NCI-H748 treated with DMSO at 0.1 percent for 48 hours (cell line): ENCODE measurements at places on chromosomes 5 and 9.

DNA sequence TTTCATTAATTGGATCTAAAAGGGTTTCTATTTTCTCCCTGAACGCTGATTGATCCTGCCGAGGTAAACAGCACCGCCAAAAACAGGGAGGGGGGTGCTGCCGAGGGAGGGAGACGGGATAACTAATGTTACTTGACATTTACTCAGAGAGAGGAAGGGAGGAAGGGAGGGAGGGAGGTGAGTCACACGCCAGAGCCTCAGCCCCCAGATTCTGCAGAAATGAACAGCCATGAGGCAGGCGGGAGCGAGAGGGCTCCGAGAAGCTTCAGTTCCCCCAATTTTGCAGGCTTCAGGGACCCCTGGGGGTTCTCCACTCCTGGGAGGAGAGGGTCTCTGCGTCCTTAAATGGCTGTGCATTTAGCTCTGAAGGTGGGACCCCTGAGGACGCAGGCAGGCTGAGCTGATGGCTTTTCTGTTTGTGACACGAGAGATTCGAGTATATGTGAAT is 59.1 kb upstream of the IER5L start:
- no peak for DNase-seq

DNA sequence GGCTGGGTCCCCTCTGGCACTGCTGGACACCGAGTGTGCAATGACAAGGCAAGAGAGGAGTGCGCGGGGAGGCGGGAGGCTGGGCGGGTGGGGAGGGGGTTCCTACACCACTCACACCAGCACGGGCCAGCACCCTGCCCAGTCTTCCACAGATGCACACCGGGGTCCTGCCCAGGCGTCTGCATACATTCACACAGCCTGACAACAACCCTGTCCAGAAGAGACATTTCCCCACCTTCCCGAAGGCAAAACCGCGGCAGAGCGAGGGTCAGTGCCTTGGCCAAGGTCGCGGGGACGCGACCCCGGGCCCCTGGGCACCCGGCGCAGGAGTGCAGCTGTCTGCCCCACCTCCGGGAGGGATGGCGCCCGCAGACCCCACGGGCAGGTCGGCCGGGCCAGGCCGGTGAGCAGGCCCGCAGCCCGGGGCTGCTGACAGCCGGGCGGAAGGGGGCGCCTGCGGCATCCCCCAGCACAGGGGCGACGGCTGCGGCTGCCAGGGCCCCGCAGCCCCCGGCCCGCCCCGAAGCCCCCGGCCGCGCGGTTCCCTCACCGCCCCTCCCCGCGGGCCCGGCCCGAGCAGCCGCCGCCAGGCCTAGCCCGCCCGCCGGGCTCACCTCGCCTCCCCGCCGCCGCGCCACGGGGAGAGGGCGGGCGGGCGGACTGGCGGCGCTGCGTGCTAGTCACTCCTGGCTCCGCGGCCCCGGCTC is 496 bp downstream of the MAPK9 start:
- DNase-seq = no peak

GRCh38 chr5:109743770-109744212 is 54.1 kb downstream of the MAN2A1 start:
- DNase-seq = no peak

DNA sequence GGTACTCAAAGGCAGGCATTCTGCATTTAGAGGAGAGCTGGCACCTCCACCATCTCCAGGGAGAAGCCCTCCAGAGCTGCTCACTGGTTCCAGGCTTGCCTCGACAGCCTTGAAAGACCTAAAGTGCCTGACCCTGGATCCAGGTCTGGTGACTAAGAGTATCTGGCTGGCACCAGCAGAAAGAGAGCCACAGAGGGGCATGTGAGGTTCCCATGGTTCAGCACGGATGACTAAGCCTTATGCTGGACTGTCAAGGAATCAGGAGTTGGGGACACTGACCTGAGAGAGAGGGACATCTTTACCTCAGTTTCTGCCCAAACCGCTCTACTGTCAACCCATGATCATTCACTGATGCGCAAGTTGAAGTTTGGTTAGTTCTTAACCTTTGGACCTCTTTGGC is 3.0 kb downstream of the ACTL7A start:
- DNase-seq = no peak

GRCh38 chr9:21558615-21559401 is 76.7 kb upstream of the IFNE start:
- no peak for DNase-seq

DNA sequence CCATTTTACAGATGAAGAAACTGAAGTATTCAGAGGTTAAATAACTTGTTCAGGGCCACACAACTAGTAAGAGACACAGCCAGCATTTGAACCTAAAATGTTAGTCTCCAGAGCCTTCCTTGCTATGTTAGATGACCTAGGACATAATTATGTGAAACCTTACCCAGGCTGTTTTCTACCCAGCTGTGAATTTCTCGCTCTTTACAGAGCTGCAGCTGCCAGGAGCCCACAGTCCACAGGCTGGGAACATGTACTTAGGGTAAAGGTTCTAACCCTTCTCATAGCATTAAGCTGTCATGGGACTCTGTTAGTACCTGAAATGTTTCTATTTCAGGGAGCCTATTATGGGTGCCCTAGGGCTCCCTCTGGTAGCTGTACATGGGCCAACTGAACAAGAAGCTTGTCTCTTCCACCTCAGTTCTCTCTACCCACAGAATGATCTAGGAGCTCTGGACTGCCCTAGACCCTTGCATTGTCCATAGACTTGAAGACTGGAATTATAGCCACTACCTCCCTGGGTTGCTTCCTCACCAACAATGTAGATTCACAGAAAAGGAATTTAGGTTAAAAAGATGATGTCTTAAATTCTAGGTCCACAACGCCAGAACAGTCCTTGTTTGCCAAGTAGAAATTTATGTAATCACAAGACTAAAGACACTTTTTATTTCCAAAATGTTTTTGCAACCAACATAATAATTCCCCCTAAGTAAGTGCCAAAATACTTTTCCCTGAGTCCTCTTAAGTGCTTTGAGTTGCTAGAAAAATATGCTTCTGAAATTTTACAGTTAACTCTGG is 262.9 kb downstream of the PIK3R1 start:
- no peak for DNase-seq

DNA sequence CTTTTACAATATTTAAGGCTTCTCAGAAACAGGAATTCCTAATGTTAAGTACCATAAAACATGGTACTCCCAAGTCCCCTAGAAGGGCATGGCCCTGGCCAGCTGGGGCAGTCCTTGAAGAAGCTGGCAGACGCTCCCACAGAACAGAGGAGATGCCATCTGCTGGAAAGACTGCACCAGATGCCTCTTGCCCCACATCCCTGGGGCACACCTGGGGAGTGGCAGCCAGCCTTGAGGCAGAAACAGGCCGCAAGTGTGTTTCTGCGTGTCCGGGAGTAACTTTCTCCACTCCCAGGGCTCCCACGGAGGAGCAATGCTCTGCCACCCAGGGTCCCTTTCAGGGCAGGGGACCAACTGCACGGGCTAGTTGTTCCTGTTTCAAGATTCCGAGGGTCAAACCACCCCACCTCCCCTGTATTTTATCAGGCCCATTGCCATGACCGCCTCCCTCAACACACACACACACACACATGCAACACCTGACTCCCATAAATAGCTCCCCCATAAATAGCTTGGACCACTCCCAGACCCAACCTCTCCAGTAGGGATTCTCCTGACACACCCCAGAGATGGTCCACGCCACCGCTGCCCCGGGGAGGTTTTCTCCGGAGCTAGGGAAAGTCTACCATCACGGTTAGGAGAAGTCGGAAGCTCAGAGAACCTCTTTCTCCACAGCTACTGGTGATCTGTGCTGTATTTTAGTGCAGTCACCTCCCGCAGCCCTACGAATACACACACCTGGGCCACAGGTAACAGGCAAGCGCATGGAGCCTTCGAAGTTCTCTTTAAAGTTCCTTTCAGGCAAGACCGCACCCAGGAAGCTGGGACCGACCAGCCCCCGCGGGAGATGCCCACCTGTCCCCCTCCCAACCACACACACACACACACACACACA is 1.5 kb downstream of the SPOCK1 start:
- DNase-seq = peak; percentile 3

DNA sequence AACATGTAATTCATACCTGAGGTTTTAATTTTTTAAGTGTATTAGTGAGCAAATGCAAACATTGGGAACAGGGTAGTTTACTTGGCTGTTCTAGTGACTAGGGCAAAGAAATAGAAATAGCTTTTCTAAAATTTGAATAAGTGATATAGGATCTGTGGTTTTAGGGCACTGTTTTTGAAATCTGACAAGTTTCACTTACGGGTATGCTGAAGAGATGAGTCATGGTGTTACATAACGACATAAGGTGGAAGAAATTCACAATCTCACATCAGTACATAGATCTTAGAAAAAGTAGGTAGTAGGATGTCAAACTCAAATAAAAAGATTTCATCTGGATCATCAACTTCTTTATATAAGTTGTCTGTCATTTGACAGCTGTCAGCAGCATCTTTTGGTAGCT is 772.3 kb downstream of the MAT2B start:
- no peak for DNase-seq

DNA sequence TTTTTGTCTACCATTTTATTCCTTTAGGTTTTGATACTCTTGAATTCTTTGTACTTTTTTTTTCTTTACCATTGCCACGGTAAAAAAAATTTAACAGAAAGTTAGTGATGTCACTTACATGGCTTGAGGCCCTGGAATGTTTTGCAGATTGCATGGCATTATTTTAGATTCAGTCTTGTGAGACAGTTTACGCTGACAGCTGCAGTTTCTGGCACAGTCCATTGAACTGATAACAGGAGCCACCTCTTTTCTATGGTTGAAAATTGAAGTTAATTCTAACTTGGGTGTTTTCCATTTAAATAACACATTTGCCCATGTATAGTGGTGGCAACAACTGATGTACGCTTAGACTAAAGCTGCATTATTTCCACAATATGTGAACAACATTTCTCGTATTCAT is 1028.5 kb downstream of the CDH18 start:
- DNase-seq = no peak

- no peak for DNase-seq
Measured at GRCh38 chr9:110180511-110181434, 27.2 kb downstream of the C9orf152 start.

DNA sequence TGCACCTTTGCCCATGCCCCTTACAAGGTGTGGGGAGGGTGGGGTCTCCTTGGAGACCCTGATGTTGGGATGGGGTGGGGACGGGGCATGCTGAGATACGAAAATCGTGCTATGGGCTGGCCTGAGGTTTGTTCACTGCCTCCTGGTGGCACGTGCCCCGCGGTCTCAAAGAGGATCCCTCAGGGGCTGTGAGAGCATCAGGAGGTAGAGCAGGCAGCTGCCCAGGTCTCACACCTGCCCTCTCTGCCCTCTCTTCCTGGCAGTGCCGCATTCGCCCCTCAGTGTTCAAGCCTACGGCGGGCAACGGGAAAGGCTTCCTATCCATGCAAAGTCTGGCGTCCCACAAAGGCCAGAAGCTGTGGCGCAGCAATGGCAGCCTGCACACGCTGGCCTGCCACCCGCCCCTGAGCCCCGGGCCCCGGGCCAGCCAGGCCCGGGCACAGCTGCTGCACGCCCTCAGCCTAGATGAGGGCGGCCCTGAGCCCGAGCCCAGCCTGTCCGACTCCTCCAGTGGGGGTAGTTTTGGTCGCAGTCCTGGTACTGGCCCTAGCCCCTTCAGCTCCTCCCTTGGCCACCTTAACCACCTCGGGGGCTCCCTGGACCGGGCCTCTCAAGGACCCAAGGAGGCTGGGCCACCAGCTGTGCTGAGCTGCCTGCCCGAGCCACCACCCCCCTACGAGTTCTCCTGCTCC is 6.7 kb downstream of the N4BP3 start:
- DNase-seq = no peak

DNA sequence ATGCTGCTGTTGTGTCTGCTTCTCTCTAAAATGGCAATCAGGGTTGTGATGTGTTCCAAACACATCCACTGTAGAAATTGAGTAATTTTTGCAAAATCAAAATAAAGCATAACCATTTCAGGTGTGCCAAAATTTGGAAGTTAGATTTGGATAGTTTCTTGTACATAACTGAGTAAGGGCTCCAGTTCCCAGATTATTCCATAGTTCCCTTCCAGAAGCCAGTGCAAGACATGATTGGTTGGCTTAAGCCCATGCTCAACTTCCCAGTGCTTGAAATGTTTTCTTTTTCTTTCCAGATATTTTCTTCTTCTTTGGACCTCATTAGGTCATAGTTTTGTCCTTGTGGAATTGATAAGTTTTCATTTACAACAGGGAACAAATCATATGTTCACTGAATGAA is 64.2 kb downstream of the SNCAIP start:
- no peak for DNase-seq

- no peak for DNase-seq
Measured at GRCh38 chr5:137179203-137179602, 319.9 kb downstream of the SPOCK1 start.

GRCh38 chr9:91577633-91578061 is 154.0 kb upstream of the NFIL3 start:
- DNase-seq = no peak

DNA sequence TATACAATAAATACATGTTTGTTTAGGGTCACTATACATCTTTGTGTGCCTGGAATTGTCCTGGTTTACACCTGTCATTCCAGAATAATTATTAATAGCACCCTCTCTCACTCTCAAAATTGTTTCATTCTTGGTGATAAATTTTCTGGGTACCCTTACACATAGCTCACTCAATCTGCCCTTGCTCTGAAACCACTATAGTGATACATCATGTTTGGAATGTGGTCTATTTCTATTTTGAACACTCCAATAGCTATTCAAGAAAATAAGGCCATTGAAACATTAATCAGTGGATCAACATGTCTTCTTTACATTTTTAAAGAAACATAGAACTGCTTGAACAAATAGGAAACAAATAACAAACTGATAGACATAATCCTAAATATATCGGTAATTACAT is 158.7 kb downstream of the ARRDC3 start:
- DNase-seq = no peak

- DNase-seq = peak; percentile 78
Measured at GRCh38 chr9:101311758-101312420, 72.9 kb downstream of the BAAT start.

GRCh38 chr9:105309531-105309931 is 65.1 kb downstream of the SLC44A1 start:
- peak; percentile 76 for DNase-seq

GRCh38 chr9:113910036-113910639 is 34.0 kb downstream of the ZNF618 start:
- DNase-seq = peak; percentile 91

DNA sequence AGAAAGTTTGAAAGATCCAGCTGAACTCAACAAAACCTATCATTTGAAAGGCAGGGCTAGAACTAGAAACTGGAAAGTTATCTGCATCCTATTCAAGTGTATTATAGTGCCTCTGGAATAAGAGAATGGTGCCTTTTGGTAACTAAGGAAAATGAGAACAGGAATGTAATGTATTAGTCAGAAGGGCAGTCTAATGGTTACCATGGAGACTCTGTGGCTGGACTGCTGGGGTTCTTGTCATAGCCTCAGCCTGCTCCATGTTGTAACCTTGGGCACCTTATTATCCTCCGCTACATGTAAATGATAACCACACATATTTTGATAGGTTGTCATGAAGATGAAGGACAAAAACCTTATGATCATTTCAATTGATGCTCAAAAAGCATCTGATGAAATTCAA is 24.6 kb upstream of the IFNB1 start:
- DNase-seq = no peak

DNA sequence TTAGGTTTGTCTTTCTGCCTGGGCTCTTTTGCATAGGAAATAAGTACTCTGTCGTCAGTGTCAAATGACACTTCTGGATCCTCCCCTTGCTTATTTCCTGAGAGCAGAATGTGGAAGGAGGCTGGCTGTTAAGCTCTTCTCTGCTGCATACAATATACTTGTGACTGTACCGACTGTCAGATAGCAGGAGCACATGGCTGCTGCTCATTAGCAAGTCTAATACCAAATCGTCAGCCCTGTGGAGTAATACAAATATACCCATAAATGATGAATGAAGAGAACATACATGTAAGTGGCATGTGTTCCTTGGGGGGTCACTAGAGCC is at the start of gene GPR151:
Gene GPR151 (minus strand): TSS at position 40 of the 325 bp plus-strand sequence. CDS start 77 bp downstream, outside the sequence.
- DNase-seq = no peak

GRCh38 chr9:133835262-133835901 is 97.2 kb upstream of the SARDH start:
- DNase-seq = no peak
